Effector CD8-positive, alpha-beta T cell (primary cell): ENCODE measurements at places on chromosomes 11 and 22.

DNA sequence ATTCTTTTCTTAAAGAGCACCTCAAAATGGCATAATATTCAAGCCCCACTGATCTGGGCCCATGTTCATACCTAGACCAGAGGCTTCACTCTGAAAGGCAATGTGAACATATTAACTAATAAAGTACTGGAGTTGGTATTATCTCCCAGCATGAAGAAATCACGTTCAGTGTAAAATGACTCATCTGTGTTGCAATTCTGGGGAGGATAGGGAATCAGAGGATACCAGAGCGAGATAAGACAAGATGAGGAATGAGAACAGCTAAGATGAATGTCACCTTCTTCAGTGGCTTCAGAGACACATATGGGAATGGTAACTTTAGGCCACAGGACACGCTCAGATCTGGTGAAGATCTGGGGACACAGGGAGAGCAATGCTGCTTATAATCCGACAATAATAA is 121.1 kb downstream of the NTM start:
- no peak for DNase-seq

GRCh38 chr22:47859881-47860525 is 1097.6 kb downstream of the TBC1D22A start:
- DNase-seq = no peak

DNA sequence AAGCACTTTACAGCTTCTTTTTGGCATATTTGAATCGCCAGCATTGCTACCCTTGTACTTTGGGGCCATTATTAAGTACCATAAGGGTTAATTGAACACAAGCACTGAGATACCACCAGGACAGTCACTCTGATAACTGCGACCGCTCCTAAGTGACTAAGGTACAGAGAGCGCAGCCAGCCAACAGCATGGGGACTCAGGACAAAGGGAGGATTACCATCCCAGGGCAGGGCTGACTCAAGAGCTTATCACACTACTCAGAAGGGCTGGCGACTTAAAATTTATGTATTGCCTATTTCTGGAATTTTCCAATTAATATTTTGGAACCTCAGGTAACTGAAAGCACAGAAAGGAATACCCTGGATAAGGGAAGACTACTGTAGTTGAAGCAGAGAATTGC is 479 bp downstream of the ZNF280A start:
- DNase-seq = no peak

- no peak for DNase-seq
These were observed 23.7 kb downstream of the RSPH14 start for GRCh38 chr22:23117891-23118646.

- no peak for DNase-seq
These were observed 4.9 kb upstream of the SLCO2B1 start for GRCh38 chr11:75145972-75146519.

DNA sequence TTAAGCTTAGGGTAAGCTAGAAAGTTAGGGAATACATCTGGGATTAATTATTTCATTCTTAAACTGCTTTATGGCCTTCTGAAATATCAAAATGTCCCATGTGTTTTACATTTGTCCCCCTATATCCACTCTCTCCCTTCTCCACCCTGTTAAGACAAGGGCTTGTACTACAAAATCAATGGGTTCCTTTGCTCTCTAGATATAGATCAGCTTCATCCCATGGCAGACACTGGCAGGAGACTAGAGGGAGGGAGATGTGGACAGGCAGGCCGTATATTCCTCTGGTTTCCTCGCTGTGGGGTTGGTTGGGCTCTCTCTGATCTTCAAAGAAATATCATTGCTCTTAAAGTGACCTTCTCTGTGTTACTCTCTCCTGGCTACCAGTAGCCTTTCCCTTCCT is 1281.0 kb downstream of the LRRC4C start:
- DNase-seq = no peak

- no peak for DNase-seq
These were observed 4.3 kb downstream of the TBX1 start for GRCh38 chr22:19764636-19765476.

DNA sequence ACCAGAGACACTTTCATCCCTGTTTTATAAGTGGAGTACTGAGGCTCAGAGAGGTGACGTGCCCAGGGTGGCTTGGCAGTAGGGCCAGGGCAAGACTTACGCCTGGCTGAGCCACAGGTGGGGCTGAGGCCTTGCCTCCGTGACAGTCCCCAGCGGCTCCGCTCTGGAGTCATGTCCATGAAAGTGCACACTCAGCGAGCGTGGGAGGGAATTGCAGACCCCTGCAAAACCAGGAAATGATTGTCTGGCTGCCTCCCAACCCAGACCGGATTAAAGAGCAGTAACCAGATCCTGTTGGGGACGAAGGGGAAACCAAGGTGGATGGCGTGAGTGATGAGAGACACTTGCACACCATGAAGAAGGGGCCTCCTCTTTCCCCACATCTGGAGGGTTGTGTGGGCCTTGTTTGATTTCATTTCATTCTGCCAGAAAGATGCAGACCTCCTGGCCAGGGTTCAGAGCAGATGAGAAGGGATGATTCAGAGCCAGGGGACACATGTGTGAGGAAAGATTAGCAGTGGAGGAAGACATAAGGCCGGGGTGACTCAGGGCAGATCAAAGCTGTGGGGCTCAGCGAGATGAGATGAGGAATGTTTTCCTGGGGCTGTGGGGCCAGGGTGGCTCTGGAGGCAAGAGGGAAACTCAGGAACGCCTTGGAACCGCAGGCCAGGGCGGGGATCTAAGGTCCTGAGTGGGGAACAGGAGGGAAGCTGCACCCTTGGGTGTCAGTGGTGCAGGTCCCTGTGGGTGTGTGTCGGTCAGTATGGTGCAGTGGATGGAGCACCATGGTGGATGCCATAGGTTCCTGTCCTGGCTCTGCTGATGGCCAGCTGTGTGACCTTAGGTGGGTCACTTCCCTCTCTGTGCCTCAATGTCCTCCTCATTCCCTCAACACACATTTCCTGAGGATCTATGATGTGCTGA is 29.9 kb upstream of the LRRC32 start:
- DNase-seq = no peak
